ENCODE measurements at places on chromosomes 1 and 21.
A peak's percentile ranks its signal among the peaks of the same experiment; 100 is the strongest.

GRCh38 chr1:160547422-160547821 is 24.4 kb upstream of the SLAMF6 start:
- DNase-seq, result no peak

DNA sequence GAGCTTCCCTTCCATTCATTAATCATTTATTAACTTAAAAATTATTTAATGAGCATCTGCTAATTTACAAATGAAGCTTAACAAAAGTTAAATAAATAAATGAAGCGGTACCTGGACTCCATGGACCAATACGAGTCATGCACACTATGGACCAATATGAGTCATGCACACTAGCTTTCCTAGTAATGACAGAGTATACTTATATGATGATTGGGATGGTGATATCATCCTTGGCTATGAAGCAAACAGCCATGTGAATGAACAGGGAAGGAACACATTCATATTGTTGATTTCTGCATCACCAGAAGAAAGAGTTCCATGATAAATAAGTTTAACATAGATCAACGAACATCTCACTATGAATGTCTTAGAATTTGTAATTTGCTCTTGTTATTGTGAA is 109.9 kb downstream of the SPAG17 start:
- DNase-seq, result no peak

GRCh38 chr1:45385302-45385701 is 45.1 kb upstream of the MUTYH start:
- DNase-seq, result no peak

DNA sequence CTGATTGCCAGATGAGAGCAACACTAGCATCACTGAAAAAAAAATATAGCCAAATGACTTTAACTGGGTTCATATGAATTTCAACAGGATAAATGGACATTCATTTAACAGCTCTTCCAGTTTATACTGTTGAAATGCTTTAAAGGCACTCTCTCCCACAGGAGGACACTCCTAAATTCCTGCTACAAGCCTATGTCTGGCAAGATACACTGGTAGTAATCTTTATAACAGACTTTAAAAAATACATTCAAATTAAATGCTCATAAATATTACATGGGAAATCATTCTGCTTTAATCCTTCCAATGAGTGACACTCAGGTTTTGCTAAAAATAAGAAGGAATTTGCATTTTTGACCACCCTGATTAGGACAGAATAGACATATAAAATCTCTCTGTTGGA is 526.7 kb upstream of the ADAMTS5 start:
- DNase-seq, result no peak

DNA sequence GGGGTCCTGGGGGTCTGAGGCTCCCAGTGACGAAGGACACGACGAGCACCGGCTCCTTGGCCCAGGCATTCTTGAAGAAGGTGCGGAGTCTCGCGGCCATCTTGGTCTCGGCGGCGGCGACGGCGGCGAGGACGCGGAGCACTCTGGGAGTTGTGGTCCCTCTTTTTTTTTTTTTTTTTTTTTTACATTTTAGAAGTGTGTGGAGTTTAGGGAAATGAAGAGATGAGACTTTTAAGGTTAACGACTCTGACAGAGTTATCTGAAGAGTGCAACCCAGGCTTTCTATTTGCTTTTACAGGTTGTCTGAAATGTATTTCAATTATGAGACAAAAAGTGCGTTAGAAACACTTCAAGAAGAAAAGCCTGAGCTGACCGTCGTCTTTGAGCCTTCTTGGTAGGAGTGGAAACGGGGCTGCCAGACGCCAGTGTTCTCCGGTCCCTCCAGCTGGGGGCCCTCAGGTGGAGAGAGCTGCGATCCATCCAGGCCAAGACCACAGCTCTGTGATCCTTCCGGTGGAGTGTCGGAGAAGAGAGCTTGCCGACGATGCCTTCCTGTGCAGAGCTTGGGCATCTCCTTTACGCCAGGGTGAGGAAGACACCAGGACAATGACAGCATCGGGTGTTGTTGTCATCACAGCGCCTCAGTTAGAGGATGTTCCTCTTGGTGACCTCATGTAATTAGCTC is 9.7 kb downstream of the OR2B11 start:
- no peak for DNase-seq

GRCh38 chr1:212452323-212453155 is 19.8 kb downstream of the NENF start:
- no peak for DNase-seq

DNA sequence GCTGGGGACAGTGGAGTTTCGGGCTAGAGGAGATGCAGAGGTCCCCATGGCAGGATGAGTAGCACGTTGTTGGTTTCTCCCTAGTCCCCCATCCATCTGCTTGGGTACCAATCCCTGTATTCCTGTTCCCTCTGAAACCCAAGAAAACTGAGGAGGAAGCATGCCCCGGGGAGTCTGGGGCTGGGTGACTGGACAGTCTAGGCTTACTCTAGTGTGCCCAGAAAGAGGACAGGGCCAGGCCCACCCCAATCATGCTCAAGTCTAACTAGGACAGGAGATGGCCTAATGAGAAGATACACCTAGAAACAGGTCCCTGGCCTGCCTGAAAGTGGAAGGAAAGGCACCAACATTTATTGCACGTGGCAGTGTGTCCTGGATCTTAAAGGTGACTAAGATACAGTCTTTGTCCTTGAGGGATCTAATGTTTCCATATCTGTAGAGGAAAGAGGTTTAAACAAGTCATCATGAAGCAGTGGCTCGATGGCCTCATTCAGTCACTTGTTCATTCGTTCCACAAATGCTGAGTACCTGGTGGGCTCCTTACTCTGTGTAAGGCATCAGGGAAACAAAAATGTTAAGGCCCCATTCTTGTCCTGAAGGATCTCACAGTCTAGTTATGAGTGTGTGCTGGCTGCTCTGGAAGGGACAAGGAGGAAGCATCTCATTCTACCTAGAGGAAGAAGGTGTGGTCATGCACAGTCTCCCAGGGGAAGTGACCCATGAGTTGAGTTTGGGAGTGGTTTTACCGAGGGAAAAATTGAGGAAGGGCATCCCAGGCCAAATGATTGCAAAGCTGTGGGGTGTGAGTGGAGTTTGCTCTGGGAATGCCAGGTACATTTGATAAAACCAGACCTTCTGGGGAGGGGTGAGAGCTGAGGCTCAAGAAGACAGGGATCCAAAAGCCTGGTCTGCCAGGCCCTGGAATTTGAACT is 10.0 kb downstream of the CDK18 start:
- DNase-seq, result no peak

DNA sequence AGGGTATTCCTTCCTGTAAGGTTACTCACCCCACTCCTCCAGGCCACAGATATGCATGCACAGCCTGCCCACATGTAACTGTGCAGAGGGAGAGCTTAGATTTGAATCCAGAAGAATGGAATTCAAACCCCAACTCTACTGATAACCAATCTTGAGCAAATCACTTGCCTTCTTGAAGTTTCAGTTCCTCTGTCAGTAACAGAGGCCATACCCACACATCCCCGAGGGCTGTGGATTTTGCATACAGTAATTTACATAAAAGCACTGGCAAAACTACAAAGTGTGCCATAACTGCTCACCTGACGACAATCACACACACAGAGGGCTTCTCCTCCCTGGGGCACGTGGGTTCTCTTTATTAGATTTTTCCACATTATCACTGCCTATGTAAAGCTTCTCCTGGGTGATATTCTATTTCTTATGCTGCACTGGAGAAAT is 18.6 kb downstream of the CD247 start:
- no peak for DNase-seq

- DNase-seq, result no peak
Measured at GRCh38 chr1:194968916-194969315, 1639.3 kb downstream of the KCNT2 start.

DNA sequence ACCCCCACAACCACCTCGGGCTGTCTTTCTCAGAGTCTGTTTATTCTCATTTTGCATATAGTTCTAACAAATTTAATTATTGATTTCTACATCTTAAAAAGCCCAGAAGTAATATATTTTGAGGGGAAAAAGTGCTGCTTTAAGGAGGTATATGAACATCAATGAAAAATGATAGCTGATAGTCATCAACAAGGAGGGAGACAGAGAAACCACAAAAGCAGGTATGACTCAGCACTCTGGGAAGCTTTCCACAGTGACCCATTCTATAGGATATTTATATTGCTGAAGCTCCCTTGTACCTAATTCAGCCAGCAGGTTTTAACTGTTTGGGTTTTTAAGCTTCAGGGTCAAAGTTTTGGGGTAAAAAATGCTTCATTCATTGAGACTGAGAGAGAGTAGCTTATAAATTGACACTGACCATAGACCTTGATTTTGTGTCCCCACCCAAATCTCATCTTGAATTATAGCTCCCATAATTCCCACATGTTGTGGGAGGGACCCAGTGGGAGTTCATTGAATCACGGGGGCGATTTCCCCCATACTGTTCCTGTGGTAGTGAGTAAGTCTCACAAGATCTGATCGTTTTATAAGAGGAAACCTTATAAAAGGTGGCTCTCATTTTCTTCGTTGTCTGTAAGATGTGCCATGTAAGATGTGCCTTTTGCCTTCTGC is 27.4 kb downstream of the VANGL1 start:
- DNase-seq, result no peak

DNA sequence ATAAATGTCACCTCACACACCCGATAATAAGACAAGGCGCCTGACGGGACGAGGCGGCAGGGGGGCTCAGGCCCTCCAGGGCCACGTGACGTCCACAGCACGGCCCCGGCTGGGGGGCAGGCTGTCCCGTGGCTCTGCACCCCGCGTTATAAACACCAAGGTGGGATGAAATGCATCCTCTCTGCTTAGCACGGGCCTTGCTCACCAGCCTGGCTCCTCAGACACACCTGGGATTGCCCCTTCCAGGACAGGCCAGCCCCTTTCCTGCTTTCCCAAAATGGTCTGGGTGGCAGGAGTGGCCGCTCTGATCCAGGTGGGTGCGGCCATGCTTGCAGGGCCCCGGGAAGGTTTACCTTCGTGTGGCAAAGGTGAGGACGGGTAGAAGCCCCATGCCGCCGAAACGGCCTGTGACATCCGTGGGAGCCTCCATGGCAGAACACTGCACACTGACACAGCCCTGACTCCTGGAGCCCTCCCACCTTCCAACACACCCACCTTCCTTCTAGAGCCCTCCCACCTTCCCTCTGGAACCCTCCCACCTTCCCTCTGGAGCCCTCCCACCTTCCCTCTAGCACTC is 35.9 kb downstream of the SLC19A1 start:
- no peak for DNase-seq

- no peak for DNase-seq
Measured at GRCh38 chr1:175317779-175318178, 125.2 kb upstream of the KIAA0040 start.

DNA sequence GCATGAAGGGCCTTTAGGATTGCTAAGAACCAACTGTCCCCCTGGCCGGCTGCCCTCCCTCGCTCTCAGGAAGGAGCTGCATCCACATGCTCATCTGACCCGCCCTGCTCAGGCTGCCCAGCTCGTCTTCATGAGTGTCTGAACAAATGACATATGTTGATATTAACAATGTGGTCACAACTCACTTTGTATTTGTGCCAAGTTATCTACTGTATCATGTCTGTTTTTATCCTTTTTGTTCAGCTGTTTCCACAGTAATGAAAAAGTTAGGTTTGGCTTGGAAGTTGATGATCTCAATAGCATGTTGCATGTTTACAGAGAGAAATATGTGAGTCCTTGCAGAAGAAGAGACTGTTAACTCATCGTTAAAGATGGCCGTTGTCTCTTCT is 75.1 kb downstream of the PHTF1 start:
- DNase-seq, result no peak

DNA sequence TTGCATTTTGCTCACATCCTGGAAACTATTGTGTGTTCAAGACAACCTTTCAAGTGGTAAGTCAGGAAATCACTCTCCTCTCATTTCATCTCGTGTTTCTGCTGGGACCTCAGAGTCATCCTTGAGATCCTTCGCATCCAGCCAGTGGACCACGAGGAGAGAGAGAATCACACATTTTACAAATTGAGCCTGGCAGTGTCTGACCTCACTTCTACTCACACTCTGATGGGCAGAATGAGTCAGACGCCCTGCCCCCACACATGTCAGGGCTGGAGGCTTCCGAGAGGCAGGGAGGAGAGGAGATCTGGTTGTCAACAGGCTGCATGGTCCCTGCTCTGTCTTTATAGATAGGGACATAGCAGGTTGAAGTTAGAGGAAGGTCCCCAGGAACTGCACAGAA is 509.7 kb downstream of the AJAP1 start:
- DNase-seq, result no peak

- no peak for DNase-seq
Measured at GRCh38 chr1:181640956-181641355, 157.6 kb downstream of the CACNA1E start.

DNA sequence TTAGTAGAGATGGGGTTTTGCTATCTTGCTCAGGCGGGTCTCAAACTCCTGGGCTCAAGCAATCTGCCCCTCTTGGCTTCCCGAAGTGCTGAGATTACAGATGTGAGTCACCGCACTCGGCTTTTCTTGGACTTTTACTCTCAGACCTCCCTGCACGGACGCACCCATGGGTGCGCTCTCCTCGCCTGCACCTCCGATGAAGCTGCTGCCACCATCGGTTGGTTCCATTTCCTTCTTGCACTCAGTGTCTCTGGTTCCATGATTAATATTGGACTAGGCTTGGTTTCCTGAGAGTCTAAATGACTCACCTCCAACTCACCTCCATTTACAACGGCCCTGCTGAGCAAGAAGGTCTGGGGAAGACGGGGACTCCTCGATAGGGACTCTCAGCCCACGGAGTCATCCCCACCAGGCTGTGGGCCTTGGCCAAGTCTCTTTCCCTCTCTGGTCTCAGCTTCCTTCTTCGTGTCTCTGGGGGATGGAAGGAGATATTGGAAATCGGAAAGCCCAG is 6.7 kb upstream of the TNFRSF8 start:
- no peak for DNase-seq

- DNase-seq, result no peak
Measured at GRCh38 chr21:42522771-42523170, 9.1 kb downstream of the SLC37A1 start.

DNA sequence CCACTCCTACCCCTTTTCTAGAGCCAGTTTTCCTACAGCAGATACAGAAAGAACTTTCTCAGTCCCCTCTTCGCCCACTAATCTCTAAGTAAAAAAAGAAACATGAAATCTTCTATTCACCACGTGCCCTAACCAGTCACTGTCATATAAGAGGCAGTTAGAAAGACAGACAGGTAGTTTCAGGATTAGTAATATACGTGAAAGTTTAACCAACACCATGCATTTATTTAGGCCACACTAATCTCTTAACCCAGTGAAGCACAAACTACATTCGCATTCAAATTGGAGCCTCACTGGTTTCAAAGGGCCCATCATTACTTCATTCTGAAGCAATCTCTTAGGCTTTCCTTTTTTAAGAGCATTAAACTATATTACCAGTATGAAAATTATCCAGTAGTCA is 10.1 kb downstream of the GPATCH2 start:
- DNase-seq, result no peak

- DNase-seq, result peak; percentile 21
Measured at GRCh38 chr1:157969697-157970485, 23.6 kb upstream of the KIRREL1 start.

DNA sequence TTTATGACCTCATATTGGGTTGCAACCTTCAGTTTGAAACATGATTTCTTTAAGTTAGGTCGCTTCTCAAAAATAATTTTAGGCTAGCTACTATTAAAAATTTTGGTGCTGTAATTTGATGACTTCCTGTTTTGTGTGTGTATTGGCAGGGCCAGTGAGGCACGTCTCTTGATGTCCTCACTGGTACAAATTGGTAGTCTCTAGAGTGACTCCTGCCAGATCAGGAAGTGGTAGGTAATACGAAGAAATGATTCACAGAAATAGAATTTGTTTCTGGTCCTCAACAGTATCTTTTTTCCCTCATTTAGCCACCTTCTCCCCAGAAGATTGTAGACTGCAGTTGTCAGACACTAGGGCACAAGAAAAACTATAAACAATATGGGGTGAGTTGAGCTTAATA is 120.9 kb upstream of the KIAA1614 start:
- no peak for DNase-seq

Data from CD4-positive, alpha-beta T cell treated with Interleukin-4 for 4 hours (primary cell).